Right lung (tissue), 10 donors: ENCODE measurements at places on chromosomes 6 and 20. TPM values are rescaled to one million over a fixed set of nuclear protein-coding genes. Genes with fewer than 3 reads are reported as not detected.
A peak's percentile ranks its signal among the peaks of the same experiment; 100 is the strongest.

DNA sequence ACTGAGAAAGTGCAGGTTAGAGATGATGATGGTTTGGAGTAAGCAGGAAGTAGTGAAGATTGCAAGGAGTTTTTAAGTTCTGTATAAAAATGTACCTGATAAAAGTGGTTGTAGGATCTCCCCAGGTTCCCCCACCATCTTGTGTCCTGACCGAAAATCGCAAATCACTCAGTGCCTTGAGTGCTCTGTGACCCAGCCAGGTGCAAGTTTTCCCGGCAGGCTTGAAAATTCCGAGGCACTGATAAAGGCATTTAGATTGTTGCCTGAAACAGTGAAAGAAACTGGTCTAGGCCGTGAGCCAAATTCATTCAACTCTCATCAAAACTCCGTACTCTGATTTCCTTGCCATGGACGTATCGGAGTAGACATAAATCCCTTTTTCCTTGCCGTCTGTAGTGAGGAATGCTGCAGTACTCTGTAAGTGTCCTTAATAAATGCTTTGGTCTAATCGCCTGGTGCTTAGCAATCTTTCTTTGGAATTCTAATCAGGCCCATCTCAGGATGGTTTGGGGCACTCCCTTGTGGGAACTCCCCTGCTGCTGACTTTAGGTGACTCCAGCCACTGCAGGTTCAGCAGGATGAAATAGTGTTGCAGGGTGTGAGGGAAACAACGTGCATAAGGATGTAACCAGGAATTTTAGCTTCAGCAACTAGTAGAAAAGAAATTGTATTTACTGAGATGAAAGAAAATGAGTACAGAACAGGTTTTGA is 1199.8 kb upstream of the MAP3K7 start:
- DNase-seq = no peak

- no peak for DNase-seq
Observed at GRCh38 chr6:94389218-94389617, 969.9 kb upstream of the EPHA7 start.

DNA sequence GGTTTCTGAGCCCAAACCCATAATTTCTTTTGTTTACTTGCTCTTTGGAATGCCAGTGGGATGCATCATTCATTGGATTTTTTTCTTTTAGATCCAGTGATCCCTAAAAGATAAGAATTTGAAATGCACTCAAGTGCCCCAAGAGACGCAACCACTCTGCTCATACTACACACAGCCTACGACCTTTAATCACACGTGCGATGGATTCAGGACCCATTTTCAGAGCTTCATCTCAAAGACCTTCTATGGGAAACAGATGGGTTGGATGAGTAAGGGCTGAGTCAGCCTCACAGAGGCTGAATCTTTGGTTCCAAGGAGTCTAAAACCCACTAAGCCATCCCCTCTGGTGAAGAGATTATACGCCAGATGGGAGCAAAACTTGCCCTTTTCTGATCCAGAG is 265.5 kb upstream of the EXOC2 start:
- DNase-seq = no peak

DNA sequence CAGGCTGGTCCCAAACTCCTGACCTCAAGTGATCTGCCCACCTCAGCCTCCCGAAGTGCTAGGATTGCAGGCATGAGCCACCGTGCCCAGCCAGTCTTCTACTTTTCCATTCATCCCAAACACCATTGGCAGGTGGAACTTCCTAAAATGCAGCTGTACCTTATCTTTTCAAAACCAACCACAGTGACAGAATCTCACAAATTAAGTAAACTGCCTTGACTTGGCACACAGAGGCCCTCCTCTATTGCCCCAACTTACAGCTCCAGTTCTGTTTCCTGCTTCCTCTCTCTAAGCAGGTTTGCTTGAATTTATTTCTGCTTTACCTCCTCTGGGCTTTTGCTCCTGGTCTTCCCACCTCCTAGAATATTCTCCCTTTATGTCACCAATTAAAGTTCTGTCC is 7.6 kb downstream of the MYB start:
- DNase-seq = no peak

- peak; percentile 67 for DNase-seq
Observed at GRCh38 chr20:46400253-46400652, 6.2 kb downstream of the ELMO2 start.

DNA sequence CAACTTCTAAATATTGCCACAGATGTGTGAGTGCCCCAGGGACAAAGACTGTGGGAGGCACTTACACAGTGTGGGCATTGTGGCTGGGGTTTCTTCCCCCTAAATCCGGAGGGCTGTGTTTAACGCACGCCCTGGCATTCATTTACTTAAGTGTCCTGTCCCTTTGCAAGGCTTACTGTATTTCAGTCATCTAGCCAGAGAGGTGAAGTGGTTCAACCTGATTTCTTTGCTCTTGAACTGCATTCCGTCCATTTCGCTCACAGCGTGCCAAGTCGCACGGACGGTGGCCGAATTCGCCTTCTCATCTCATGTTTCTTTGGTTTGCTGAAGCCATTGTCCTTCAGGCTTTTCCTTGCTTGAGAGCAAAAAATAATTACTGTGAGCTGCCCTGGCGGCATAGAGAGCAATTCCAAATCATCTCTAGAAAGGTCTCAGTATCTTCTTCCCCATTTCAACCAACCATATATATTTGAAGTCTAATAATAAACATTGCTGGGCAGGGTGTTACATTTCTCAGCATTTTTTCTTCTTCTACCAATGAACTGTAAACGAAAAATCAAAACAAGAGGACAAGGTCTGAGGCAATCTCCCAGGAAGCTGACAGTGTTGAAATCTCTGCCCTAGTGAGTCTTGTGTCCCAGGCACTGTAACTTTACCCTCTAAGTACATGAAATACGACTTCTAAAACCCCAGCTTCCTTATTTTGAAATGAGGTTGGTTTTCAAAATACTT is 16.9 kb downstream of the SYTL3 start:
- no peak for DNase-seq

GRCh38 chr6:130671119-130671518 is 156.1 kb upstream of the SMLR1 start:
- no peak for DNase-seq

GRCh38 chr6:30947231-30947630 is 6.5 kb downstream of the MUCL3 start:
- DNase-seq = no peak

The LY6G5C gene
- 5.0 TPM for polyA plus RNA-seq

The NUP43 gene
- polyA plus RNA-seq = 38.9 TPM

The RBM39 gene
- 502 TPM for polyA plus RNA-seq

The CDC40 gene
- 33.8 TPM for polyA plus RNA-seq
